ENCODE measurements at places on chromosomes 5 and 9. TPM values are rescaled to one million over a fixed set of nuclear protein-coding genes. Genes with fewer than 3 reads are reported as not detected.
A peak's percentile ranks its signal among the peaks of the same experiment; 100 is the strongest.

GRCh38 chr9:84974855-84975254, 305.3 kb downstream of the NTRK2 start:
- H3K27me3 ChIP-seq: no peaks in the 10 kb centered on the region
- H3K4me3 ChIP-seq: no peak overlapping the region
- DNase-seq: no peak

Gene SELENOP
- total RNA-seq: 825 TPM

- no peak for DNase-seq
- H3K4me3 ChIP-seq: no peak overlapping the region
- H3K27me3 ChIP-seq: no peaks in the 10 kb centered on the region
Observed at GRCh38 chr5:6708814-6709213, 4.4 kb upstream of the TENT4A start.

- no peaks in the 10 kb centered on the region for H3K36me3 ChIP-seq
- H3K4me1 ChIP-seq: no peaks in the 10 kb centered on the region
- no peak overlapping the region for H3K4me3 ChIP-seq
Observed at GRCh38 chr9:129102791-129103594, 7.6 kb downstream of the CRAT start.

Gene GARIN3
- total RNA-seq: not detected

Gene TLX3
- not detected for total RNA-seq

DNA sequence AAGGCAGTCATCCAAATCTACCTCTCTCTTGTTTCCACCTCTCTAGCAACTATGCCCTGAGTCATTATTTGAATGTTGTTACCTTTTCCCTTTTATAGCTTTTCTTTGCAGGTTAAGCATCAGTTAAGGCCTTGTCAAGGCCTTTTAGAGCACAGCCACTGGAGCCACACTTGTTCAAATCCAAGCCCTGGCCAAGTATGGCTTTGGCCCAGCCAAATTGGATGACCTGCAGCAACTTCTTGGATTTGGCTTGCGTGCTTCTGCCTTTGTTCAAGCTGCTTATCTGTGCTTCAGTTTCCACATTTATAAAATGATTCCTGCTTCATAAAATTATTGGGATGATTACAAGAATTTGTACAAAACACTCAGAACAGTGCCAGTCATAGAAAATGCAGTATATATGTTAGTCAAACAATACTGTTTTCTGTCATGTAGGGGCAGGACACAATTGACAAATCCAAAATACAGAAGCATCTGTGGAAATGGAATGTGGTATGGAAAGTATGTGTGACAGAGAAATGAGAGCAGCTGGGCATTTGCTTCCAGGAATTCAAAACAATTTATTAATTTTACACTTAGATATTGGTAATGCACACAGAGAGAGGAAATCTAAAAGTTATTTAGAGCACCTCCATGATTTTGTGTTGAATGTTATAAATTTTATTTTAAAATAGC, 17.9 kb upstream of the RLN1 start:
- no peak for DNase-seq
- H3K36me3 ChIP-seq: no peaks in the 10 kb centered on the region
- no peaks in the 10 kb centered on the region for H3K4me1 ChIP-seq
- H3K27me3 ChIP-seq: no peaks in the 10 kb centered on the region
- no peak overlapping the region for H3K4me3 ChIP-seq

DNA sequence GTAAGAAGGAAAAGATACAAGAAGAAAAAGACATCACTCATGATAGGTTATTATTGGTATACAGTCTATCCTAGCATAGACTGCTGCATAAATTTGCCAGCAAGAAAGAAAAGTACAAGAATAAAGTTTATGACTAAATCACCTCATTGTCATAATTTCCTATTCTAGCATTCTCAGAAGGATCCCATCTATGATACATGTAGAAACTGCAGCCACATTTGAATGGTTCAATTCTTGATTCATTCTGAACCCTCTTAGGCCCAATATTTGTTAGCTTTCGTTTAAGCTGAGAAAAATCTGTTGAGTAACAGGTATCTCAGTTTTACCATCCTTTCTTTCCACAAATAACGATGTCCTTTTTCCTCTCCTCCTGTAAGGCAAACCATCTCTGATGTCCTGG, 21.2 kb downstream of the INVS start:
- no peaks in the 10 kb centered on the region for H3K36me3 ChIP-seq
- H3K27me3 ChIP-seq: no peaks in the 10 kb centered on the region
- no peaks in the 10 kb centered on the region for H3K4me1 ChIP-seq
- no peak overlapping the region for H3K4me3 ChIP-seq
- no peak overlapping the region for H3K27ac ChIP-seq
- no peak for DNase-seq

- DNase-seq: no peak
- H3K36me3 ChIP-seq: no peaks in the 10 kb centered on the region
- no peak overlapping the region for H3K27ac ChIP-seq
- H3K4me3 ChIP-seq: no peak overlapping the region
- H3K27me3 ChIP-seq: peaks cover 8% of the 10 kb centered on the region
Observed at GRCh38 chr9:130289711-130290241, 24.2 kb downstream of the HMCN2 start.

Gene TRAF1
- 7.4 TPM for total RNA-seq

- peaks cover 12% of the 10 kb centered on the region for H3K4me1 ChIP-seq
- DNase-seq: no peak
- no peak overlapping the region for H3K27ac ChIP-seq
- no peaks in the 10 kb centered on the region for H3K36me3 ChIP-seq
- H3K27me3 ChIP-seq: no peaks in the 10 kb centered on the region
Observed at GRCh38 chr9:89822996-89823395, 218.2 kb downstream of the GADD45G start.

Gene SUB1
- total RNA-seq: 95.1 TPM

GRCh38 chr5:133730866-133731265, 118.5 kb upstream of the FSTL4 start:
- H3K4me3 ChIP-seq: no peak overlapping the region
- DNase-seq: no peak
- H3K27me3 ChIP-seq: no peaks in the 10 kb centered on the region
- no peaks in the 10 kb centered on the region for H3K4me1 ChIP-seq

GRCh38 chr9:131417264-131418142, 23.6 kb downstream of the PRRC2B start:
- no peak for DNase-seq
- H3K4me1 ChIP-seq: peaks cover 45% of the 10 kb centered on the region
- H3K27me3 ChIP-seq: no peaks in the 10 kb centered on the region
- no peak overlapping the region for H3K4me3 ChIP-seq
- H3K36me3 ChIP-seq: no peaks in the 10 kb centered on the region

GRCh38 chr5:15823398-15823797, 323.4 kb downstream of the FBXL7 start:
- H3K4me3 ChIP-seq: no peak overlapping the region
- no peaks in the 10 kb centered on the region for H3K36me3 ChIP-seq
- H3K4me1 ChIP-seq: no peaks in the 10 kb centered on the region
- no peak overlapping the region for H3K27ac ChIP-seq
- no peak for DNase-seq

Gene RABEPK
- total RNA-seq: 14.3 TPM

Gene CNTNAP3B
- 3.7 TPM for total RNA-seq

Gene SLC4A9
- total RNA-seq: not detected

Gene PANK3
- 99.5 TPM for total RNA-seq

DNA sequence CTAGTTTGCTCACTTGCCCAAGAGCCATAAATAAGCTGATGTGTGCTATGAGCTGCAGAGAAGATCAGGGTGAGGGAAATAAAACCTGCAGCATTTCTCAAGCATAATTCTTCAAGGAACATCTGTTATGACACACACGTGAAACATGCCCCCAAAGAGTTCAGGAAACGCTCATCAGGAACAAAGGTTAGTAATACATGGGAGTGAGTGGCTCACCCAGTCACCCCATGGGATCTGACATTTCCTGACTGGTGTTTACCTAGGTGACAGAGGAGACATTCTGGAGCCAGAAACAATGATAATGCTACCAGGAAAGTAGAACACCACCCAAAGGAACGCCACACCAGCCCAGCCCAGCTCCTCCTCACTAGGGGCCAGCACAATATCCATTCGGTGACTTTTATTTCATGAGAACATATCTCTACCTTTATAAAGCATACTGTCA, 66.0 kb downstream of the FRMD3 start:
- no peaks in the 10 kb centered on the region for H3K27me3 ChIP-seq
- H3K4me1 ChIP-seq: peaks cover 14% of the 10 kb centered on the region
- peak overlapping the region; percentile 45 for H3K27ac ChIP-seq
- no peaks in the 10 kb centered on the region for H3K36me3 ChIP-seq
- no peak for DNase-seq
- H3K4me3 ChIP-seq: no peak overlapping the region

GRCh38 chr5:102681403-102681983, 73.6 kb upstream of the PAM start:
- no peak overlapping the region for H3K4me3 ChIP-seq
- no peaks in the 10 kb centered on the region for H3K4me1 ChIP-seq
- H3K27me3 ChIP-seq: no peaks in the 10 kb centered on the region
- H3K27ac ChIP-seq: no peak overlapping the region
- H3K36me3 ChIP-seq: no peaks in the 10 kb centered on the region

GRCh38 chr9:3879726-3880505, 354.1 kb upstream of the RFX3 start:
- H3K27ac ChIP-seq: no peak overlapping the region
- no peaks in the 10 kb centered on the region for H3K4me1 ChIP-seq
- no peak for DNase-seq
- no peaks in the 10 kb centered on the region for H3K27me3 ChIP-seq

DNA sequence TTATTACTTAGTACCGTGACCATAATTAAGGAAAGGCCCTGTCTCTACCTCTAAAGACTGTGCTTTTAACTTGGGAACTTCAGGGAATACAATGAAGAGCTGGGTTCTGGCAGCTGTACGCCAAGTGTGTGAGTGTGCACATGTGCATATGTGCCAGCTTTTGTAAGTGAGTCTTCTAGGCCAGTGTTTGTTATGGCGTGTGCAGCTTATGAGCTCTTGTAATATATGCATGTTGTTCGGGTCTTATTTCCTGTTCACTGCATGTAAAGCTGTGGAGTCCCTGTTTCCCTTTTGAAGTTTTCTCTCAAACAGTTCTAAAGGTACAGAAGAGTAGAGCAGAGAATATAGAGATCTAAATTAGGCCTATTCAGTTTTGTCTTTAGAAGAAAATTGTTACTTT, 30.5 kb downstream of the TGFBR1 start:
- H3K27ac ChIP-seq: no peak overlapping the region
- DNase-seq: no peak
- no peaks in the 10 kb centered on the region for H3K27me3 ChIP-seq
- H3K36me3 ChIP-seq: no peaks in the 10 kb centered on the region
- no peaks in the 10 kb centered on the region for H3K4me1 ChIP-seq

Gene SPACA9
- total RNA-seq: 11.4 TPM

DNA sequence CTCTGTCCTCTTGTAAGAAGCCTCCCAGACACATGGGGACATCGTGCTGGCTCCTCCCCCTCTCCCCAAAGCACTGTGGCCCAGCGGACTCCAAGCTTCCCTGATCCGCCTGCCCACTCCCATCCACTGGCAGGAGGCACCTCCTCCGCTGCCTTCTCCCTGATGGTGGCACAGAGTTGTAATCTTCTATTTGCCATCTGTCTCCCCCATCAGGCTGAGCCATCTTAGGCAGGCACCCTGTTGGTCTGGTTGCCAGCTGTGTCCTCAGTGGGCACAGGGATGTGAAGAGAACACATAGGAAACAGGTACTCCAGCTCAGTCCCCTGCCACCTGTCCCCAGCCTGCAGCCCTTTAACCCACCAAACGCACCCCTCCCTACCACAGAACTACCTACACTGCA, 5.4 kb upstream of the ZDHHC12 start:
- no peaks in the 10 kb centered on the region for H3K27me3 ChIP-seq
- DNase-seq: no peak
- no peak overlapping the region for H3K27ac ChIP-seq

- H3K36me3 ChIP-seq: no peaks in the 10 kb centered on the region
- no peak overlapping the region for H3K27ac ChIP-seq
- no peak for DNase-seq
- no peak overlapping the region for H3K4me3 ChIP-seq
Observed at GRCh38 chr5:89211836-89212235, 328.9 kb upstream of the MEF2C start.

- H3K4me3 ChIP-seq: no peak overlapping the region
- no peaks in the 10 kb centered on the region for H3K36me3 ChIP-seq
- no peaks in the 10 kb centered on the region for H3K4me1 ChIP-seq
- H3K27me3 ChIP-seq: no peaks in the 10 kb centered on the region
- no peak overlapping the region for H3K27ac ChIP-seq
Observed at GRCh38 chr5:56183506-56183905, 49.6 kb downstream of the ANKRD55 start.

DNA sequence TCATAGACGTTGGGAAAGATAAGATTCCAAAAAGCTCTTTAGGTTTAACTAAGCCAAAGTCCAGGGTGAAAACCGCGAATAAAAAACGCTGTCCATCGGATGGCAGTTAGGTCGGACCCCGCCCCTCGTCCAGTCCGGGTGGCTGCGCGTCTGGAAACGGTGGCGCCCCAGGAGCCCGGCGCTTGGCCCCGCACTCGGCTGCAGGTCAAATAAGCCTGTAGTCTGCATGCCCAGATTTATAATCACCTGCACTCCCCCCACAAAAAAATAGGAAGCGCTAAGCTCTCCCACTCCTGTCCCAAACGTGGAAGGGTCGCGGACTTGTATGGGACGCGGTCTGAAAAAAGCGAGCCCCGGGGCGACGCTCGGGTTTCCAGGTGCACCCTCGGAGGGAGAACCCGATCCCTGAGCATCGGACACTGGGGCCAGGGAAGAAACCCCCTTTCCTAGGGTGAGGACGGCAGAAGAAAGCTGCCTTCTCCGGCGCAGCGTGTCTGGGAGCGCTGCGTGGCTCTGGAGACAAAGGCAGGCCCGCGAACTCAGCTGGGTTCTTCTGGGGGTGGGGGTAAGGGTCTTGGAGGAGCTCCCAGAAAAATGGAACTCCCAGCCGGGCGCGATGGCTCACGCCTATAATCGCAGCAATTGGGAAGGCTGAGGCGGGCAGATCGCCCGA, 923 bp upstream of the ZBTB5 start:
- H3K27ac ChIP-seq: peak overlapping the region; percentile 100
- peaks cover 11% of the 10 kb centered on the region for H3K4me1 ChIP-seq
- DNase-seq: peak; percentile 90
- no peaks in the 10 kb centered on the region for H3K36me3 ChIP-seq

Gene WWC1
- 1.2 TPM for total RNA-seq

Gene PCDHGB1
- total RNA-seq: 3.1 TPM

DNA sequence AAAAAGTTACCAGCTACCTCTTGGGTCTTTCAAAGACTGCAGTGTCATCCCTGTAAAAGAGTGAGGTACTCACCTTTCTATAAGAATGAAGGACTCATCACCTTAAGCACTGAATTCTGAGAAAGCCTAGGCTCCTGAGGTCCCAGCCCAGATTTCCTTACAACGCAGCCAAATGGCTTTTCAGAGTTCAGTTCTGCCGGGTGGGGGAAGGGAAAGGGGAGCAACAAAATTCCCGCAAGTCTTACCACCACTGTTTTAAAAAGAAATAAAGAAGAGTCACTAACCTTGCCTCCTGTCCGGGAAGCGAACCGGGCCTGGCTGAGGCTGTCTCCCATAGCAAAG, 373 bp downstream of the ADAMTS12 start:
- DNase-seq: no peak
- H3K27ac ChIP-seq: no peak overlapping the region
- H3K36me3 ChIP-seq: no peaks in the 10 kb centered on the region
- no peaks in the 10 kb centered on the region for H3K4me1 ChIP-seq

GRCh38 chr5:72834924-72835323, 18.5 kb downstream of the TNPO1 start:
- H3K27me3 ChIP-seq: no peaks in the 10 kb centered on the region
- H3K4me3 ChIP-seq: no peak overlapping the region
- no peak for DNase-seq
- no peaks in the 10 kb centered on the region for H3K36me3 ChIP-seq
- peaks cover 13% of the 10 kb centered on the region for H3K4me1 ChIP-seq

- peak overlapping the region; percentile 80 for H3K27ac ChIP-seq
- no peak for DNase-seq
- H3K27me3 ChIP-seq: no peaks in the 10 kb centered on the region
- no peak overlapping the region for H3K4me3 ChIP-seq
- peaks cover 33% of the 10 kb centered on the region for H3K4me1 ChIP-seq
Observed at GRCh38 chr5:91125916-91126315, 257.2 kb downstream of the ARRDC3 start.

Gene IFNK
- total RNA-seq: not detected

All from adrenal gland (tissue), 19 donors.